Activated gamma-delta T cell treated with Interleukin-2 at 50 U/mL for 16 hours (primary cell): ENCODE measurements at places on chromosomes 6 and 20.

- DNase-seq, result no peak
Observed at GRCh38 chr6:48426636-48427035, 315.6 kb upstream of the PTCHD4 start.

DNA sequence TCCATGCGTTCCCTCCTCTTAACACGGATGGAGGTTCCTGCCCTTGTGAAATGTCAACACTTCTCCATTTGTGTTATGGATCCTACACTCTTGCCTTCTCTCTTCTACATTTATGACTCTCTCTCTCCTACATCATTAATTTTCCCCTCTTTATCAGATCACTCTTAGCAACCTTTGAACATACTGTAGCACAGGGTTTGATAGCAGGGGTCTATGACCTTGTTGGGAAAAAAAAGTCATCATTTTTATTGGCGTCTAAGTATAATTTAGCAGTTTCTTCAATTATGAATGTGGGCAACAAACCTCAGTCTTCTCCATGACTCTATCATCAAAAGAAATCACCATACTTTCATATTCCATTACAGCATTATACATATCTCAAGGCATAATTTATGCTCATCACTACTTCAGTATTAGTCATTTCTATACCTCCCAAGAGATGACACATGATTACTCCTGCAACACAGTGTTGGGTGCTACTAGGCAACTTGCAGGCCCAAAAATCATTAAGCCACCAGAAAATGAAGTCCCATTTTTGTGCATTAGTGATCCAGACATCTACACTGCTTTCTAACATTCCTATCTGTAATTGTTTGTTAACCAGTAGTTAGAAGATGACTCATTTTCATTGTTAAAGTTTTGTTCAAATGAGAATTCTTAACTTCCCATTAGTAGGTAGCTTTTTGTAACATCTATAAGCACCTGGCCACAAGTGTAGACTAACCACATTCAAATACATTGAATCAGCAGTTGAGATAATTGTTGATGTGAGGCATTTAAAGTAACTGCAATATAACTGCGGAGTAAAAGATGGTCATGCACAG, 9.5 kb downstream of the CYP39A1 start:
- DNase-seq, result no peak

DNA sequence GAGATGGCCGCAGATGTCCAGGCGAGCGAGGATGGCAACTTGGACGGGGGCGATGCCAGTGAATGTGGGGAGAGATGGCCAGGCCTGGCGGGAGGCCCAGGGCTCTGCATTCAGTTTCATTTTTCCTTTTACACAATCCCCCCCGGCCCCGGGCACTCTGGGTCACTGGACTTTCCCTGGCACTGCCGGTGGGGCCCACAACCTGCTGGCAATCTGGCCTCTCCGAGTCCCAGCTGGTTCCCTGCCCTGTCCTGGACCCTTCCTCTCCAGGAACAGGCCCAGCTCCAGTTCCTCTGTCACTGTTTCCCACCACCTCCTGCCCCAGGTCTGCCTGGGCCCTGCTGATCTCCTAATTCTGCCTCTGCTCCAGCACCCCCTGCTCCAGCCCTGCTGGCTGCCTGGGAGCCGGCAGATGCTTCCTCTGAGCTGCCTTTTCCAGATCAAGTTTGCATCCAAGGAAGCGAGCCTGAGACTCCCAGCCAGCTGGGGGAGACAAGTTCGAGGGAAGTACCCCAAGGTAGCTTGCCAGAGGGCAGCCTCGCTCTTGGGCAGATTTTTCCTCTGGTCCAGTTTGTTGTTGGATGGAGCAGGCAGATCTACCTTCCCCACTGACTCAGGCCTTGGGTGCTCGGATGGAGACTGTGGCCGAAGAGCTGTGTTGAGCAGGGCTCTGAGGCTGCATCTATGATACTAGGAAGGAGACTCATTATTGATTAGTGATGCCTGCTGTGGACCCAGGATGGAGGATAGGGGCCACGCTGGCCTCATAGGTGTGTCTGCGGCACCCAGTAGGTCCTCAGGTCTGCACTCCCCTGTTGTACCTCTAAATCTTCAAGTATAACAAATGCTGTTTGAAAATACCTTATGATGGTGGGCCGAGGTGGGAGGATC, 83.2 kb downstream of the CEBPB start:
- no peak for DNase-seq

DNA sequence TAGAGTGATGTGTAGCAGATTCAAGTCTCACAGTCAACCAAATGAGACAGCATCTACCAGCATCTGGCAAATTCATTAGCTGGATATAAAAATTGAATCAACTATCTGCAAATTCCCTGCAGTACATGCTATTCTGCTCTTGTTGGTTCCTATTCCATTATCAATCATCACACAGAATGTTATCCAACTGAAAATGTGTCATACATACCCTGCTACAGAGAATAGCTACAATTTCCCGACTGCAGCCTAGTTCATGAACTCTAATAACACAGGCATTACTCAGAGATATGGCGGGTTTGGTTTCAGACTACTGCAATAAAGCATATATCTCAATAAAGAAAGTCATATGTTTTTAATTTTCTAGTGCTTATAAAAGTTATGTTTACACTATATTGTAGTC, 78.4 kb downstream of the AHI1 start:
- DNase-seq, result no peak

- DNase-seq, result no peak
Observed at GRCh38 chr6:113762641-113763040, 94.5 kb upstream of the MARCKS start.

DNA sequence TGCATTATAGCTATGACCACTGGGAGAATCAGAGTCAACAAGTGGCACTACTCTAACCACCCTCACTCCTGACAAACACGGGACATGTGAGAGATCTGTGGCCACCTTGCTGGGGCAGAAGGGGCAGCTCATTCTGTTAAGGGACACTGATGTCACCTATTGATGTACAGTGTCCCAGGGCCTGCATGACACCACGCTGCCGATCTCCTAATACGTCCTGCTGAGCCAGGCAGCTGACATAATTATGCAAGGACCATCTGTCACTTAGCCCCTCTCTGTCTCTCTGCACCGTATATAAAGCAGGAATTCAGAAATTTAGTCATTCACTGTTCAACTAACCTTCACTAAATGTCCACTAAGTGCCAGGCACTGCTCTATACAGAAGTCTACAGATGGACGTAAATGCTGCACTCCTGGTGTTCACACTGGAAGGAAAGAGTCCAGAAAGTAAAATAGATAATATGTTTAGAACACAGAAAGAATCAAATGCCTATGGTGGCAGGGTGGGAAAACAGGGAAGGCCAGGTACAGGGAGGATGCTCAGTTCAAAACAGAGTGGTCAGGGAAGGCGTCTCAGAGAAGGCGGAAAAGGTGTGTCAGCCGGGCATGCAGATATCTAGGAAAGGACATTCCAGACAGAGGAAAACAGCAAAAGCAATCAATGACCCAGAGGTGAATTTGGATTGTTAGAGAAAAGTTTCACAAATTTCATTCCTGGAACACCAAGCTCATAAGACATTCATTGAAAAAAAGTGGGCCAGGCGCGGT, 173.8 kb downstream of the ZNF217 start:
- no peak for DNase-seq

GRCh38 chr6:139858429-139858828, 484.0 kb upstream of the CITED2 start:
- DNase-seq, result no peak

DNA sequence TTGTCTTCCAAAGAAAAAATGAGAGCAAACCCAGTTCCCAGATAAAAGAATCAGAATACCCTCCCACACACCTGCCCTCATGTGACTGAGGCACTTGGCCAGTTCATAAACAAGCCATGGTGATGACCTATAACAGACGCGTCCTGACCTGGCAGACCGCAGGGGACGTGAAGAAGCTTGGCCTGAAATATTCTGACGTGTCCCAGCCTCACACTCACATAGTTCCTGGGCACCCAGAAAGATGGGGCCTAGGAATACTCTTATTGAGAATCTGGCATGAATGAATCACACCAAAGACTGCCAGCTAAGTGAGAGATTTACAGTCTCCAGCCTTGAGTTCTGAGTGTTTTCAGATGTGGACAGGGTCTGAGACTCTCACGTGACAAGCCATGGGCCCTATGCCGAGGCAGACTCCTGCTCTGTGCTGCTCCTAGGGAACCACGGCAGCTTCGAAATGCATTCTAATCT, 17.2 kb upstream of the MAP3K4 start:
- no peak for DNase-seq

GRCh38 chr6:4883298-4883697, 107.1 kb downstream of the CDYL start:
- no peak for DNase-seq

- no peak for DNase-seq
Observed at GRCh38 chr6:134546962-134547645, 229.2 kb upstream of the SGK1 start.

GRCh38 chr20:54278262-54278661, 70.4 kb downstream of the PFDN4 start:
- DNase-seq, result no peak

- no peak for DNase-seq
Observed at GRCh38 chr6:169752074-169752623, 727 bp downstream of the ERMARD start.

GRCh38 chr6:166592821-166593220, 6.3 kb upstream of the RAMACL start:
- no peak for DNase-seq

DNA sequence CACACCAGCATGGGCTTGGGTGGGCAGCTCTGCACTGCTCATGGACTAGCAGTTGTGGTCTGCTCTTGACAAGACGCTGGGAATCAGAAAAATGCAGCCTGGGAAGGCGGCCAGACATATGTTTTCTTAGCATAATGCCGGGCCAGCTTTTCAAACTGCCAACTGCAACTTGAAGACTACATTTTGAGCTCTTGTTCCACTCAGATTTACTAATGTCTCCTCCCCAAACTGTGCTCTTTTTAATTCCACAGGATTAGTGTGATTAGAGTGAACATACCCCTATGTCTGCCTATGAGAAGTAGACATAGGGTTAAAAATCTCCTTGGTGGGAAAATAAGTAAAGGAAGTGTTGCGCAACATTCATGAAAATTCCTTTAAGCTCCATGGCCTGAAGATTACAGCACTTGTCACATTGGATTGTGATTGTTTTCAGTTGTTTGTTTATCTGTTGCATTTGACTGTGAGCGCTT, 5.3 kb upstream of the FNDC1 start:
- no peak for DNase-seq

DNA sequence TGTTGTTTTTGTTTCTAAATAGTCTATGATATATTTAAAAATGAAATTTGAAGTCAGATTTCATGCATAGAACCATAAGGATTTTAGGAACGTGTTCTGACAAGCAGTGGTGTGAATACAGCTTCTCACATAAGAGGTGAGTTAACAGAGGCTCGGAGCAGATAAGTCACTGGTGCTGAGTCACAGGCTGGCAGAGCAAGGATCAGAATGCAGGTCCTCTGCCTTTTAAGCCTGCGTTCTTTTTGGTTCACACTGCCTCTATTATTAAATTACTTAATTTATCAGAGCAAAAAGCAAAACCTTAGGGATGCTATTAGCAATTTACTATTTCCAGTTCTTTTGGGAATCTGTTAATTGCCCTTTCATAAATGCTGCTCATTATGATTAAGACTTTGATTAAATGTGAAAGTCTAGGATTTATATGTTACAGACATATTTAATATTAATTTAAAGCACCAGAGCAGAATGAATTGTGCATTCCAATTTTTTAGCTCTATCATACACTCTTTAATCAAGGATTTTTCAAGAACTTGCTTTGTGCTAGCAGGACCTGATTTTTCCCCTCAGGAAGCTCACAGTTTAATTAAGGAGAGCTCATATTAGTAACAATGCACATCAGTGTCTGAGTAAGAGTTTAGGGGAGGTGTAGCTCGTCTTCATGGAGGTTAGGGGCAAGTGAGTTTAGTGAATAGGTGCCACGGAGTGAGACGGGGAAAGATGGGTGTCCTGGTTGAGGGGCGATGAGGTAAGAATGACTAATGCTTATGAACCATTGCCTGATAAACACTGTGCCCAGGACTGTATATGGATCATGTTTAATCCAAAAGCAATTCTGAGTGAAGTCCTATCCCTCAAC, 212.7 kb upstream of the AGPAT4 start:
- no peak for DNase-seq

GRCh38 chr6:84768442-84769174, 4.2 kb upstream of the TBX18 start:
- no peak for DNase-seq

- no peak for DNase-seq
Observed at GRCh38 chr20:51338692-51339440, 203.7 kb downstream of the NFATC2 start.

DNA sequence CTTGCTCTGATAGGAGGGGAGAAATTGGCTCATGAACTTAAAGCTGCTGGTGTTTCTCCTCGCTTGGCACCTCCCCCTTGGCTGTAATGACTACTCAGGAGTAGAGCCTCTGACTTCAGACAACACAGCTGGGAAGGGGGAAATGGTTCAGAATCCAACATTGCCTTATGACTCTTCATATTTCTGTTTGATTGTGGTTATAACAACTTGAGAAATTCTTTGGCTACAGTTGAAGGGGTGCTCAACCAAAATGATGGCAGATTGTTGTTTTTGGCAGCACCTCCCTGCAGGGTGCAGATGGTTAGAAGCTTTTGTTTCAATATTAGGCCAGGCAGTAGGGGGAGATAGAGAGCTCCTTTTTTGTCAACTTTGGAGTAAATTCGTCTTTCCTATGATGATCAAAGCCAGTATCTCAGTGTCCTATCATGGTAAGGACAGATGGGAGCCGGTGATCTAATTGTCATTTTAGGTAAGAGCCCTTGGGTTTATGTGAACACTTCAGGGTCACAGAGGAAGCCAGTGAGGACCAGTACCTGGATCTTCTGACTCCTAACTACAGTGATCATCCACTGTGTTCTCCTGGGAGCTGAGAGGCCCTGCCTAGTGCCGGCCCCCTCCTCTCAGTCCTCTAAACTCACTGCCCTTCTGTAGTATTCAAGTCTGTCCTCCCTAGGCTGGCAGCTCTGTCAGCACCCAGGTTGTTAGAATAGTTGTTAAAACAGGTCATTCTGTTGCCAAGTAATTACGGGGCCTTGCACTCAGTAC, 39.9 kb downstream of the RPRD1B start:
- no peak for DNase-seq

DNA sequence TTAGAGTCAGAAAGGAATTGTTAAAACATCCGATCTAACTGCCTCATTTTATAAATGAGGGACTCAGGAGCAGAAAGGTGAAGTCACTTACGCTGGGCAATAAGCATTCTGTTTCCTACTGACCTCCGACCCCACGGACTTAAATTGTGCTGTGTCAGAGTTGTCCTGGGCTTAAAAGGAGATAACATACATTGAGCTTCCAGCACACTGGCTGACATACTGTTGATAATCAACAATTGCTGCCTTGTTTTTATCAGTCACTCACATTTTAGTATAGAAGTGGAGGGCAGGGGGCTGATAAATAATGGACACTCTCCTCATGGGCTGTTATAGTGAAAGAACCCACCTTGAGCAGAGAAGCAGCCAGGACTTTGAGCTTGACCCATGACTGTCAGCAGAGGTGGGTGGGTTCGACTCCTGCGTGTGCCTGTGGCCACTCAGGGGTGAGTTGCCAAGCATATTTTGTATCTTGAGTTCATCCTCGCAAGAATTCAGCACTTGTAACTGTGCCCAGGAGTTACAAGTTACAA, 166.5 kb upstream of the JARID2 start:
- DNase-seq, result no peak

- no peak for DNase-seq
Observed at GRCh38 chr20:15072316-15072715, 734.9 kb upstream of the FLRT3 start.
